ENCODE measurements at places on chromosomes 13 and 19. TPM values are rescaled to one million over a fixed set of nuclear protein-coding genes. Genes with fewer than 3 reads are reported as not detected.

DNA sequence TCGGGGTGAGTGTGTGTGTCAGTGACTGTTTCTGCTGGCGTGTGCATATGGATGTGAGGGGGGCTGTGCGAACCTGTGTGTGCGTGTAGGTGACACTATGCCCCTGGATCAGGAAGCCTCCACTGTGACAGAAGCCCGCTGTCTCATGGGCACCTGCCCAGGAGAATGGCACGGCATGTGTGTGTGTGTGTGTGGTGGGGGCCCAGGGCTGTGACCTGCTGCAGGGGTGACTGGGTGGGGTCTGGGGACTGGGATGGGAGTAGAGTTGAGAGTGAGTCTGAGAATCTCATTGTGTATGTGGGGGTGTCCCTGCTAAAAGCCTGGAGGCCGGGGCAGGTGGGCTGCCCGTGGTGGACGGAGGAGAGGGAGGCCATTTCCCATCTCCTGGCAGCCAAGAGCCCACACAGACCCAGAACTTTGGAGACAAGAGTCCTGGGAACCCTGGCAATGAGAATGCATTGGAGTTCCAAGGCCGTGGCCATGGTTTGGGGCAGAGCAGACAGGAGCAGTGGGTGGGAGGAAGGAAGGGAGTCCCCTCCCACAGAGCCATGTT lies 6.4 kb upstream of the TPM4 start:
- no peak overlapping the region for H3K4me3 ChIP-seq
- no peaks in the 10 kb centered on the region for H3K4me1 ChIP-seq
- no peak overlapping the region for H3K27ac ChIP-seq
- no peak for DNase-seq

- peak; percentile 93 for DNase-seq
- H3K36me3 ChIP-seq, result no peaks in the 10 kb centered on the region
- no peaks in the 10 kb centered on the region for H3K27me3 ChIP-seq
- H3K4me1 ChIP-seq, result no peaks in the 10 kb centered on the region
- no peak overlapping the region for H3K27ac ChIP-seq
These were observed 12.8 kb downstream of the IGSF23 start for GRCh38 chr19:44626048-44626624.

GRCh38 chr13:32904266-32904665 lies 112.0 kb upstream of the KL start:
- no peaks in the 10 kb centered on the region for H3K36me3 ChIP-seq
- DNase-seq, result no peak
- no peaks in the 10 kb centered on the region for H3K4me1 ChIP-seq
- no peak overlapping the region for H3K27ac ChIP-seq
- no peak overlapping the region for H3K4me3 ChIP-seq
- H3K27me3 ChIP-seq, result no peaks in the 10 kb centered on the region

DNA sequence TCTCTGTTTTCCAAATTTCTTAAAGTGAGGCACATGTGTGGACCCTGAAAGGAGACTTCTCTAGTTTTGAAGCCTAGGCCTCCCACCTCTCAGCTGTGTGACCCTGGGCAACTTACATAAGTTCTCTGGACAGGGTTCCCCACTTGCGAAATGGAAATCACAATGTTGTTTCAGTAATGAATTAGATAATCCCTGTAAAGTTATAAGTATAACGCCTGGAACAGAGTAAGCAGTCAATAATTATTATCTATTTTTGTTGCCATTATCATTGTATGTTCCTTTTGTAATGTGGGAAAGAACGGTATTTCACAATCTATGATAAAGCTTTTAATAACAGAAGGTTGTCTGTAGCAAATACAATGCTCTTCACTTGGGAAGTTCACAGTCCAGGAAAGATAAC lies 437.3 kb upstream of the ZNF507 start:
- H3K27me3 ChIP-seq, result no peaks in the 10 kb centered on the region
- H3K4me3 ChIP-seq, result no peak overlapping the region
- H3K27ac ChIP-seq, result no peak overlapping the region
- no peak for DNase-seq

DNA sequence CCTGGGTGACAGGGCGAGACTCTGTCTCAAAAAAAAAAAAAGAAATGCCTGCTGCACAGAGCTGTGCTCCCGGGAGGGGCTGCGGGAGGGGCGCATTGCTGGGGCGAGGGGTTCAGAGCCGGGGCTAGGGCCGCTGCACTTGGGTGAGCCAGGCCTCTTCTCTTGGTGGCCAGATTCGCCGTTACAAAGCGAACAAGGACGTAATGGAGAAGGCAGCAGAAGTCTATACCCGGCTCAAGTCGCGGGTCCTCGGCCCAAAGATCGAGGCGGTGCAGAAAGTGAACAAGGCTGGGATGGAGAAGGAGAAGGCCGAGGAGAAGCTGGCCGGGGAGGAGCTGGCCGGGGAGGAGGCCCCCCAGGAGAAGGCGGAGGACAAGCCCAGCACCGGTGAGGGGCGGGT lies 19.0 kb downstream of the PLIN4 start:
- DNase-seq, result no peak
- no peak overlapping the region for H3K4me3 ChIP-seq
- H3K4me1 ChIP-seq, result no peaks in the 10 kb centered on the region
- peaks cover 22% of the 10 kb centered on the region for H3K36me3 ChIP-seq

DNA sequence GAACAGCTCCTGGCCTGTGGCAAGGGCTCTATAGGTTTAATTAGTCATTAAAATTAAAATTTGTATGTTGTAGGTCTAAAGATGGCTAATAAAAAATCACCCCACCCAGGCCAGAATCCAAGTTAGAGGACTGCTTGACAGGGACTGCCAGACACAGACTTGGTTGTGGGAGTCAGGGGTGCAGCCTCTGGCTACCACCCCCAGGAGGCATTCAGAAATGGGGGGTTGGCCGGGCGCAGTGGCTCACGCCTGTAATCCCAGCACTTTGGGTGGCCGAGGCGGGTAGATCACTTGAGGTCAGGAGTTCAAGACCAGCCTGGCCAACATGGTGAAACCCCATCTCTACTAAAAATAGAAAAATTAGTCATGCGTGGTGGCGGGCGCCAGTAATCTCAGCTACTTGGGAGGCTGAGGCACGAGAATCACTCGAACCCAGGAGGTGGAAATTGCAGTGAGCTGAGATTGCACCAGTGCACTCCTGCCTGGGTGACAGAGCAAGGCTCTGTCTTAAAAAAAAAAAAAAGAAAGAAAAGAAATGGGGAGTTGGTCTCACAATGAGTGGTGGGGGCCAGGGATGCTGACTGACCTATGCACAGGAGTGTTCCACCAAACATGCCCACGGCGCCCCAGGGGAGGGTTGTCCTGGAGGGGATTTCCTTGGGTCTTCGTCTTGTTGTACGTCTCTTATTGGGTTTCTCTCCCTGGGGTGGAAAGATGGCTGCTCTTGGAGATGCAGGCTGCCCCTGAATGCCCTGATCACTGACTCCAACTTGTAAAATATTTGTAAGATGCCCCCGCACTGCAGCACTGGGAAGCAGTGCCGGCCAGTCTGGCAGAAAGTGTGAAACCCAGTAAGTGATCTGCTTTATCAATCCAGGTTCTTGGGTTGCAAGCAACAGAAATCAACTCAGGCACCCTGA lies 68.8 kb downstream of the SIPA1L3 start:
- H3K36me3 ChIP-seq, result no peaks in the 10 kb centered on the region
- H3K4me1 ChIP-seq, result no peaks in the 10 kb centered on the region
- no peak overlapping the region for H3K4me3 ChIP-seq
- no peak overlapping the region for H3K27ac ChIP-seq
- no peak for DNase-seq

GRCh38 chr13:39484506-39485313 lies 118.3 kb downstream of the LHFPL6 start:
- H3K27me3 ChIP-seq, result no peaks in the 10 kb centered on the region
- H3K36me3 ChIP-seq, result no peaks in the 10 kb centered on the region
- no peak overlapping the region for H3K4me3 ChIP-seq
- H3K27ac ChIP-seq, result no peak overlapping the region
- H3K4me1 ChIP-seq, result no peaks in the 10 kb centered on the region

OVOL3 gene
- total RNA-seq, result not detected

GNG8 gene
- not detected for total RNA-seq

ACP7 gene
- total RNA-seq, result not detected

ASF1B gene
- 19.1 TPM for total RNA-seq

Data from cardiac muscle cell (in vitro differentiated cells and primary cell).